Memory B cell (primary cell): ENCODE measurements at places on chromosomes 11 and 22.

GRCh38 chr11:554428-555226 lies 5.9 kb downstream of the LMNTD2 start:
- DNase-seq = peak; percentile 68

- DNase-seq = no peak
These were observed 631.6 kb downstream of the BRD1 start for GRCh38 chr22:49196046-49196511.

DNA sequence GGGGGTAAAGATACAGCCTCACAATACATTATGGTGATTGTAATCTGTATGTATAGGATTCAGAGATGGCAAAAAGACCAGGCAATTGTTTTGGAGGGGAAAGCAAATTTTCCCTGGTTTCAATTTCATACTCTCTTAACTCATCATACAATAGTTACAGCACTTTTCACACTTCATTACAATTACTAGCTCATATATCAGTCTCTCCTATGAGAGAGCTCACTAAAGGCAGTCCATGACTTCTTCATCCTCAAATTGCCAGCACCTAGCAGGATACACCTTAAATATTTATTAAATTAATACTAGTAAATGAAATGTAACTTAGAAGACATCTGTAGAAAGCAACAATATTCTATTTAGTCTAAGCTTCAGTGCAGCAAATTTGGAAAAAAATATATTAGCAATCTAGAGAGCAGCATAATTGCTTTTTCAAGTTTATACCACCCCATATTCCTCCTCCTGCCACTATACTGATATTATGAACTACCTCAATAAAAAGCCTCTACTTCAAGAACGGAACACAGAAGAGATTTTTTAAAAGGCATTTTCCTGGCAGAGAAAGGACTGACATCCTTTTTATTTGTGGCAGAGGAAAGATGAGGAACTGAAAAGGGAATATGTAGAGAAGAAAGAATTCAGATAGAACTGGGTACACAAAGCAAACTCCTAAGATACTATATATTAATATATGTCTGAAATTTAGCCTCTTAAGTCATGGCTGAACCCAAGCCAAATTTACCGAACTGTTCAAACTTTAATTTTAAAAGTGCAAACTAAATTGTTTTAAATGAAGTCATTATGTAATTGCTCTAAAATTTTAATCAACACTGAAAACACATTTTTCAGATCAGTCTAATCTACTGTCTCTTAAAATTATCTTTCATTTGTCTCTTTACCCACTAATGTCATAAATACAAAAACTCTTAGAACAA lies 27.7 kb downstream of the PICALM start:
- no peak for DNase-seq

DNA sequence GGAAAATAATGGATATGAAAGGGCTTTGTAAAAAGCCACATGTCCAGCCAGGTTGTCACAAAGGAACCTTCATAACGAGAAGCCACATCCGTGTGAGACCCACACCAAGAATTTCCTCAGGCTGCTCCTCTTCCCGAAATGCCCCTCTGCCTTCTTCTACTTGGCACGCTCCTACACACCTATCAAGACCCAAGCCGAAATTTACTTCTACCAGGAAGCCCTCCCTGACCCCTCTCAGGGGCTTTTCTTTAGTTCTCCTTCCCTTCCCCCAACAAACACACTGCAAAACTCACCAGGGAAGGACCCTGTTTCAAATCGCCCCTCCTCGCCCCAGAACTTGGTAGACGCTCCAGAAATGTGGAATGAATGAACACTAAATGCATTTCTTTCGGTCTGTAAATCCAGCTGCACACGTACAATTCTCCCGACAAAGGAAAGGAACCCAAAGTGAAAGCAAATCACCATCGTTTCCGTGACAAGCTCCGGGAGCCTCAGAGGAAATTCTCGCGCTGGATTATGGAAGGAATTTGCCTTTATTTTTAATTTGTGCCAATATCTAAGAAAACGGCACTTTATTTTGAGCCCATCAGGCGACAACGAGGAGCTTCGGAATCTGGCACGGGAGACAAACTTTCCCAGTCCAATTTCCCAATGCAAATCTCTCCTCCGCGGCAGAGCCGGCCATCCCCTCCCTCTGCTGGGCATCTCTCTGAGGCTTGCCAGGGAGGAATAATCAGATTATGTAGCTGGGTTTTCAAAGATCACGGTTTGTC lies 13.2 kb upstream of the SHISAL1 start:
- DNase-seq = no peak

- DNase-seq = no peak
These were observed 515.1 kb downstream of the TBC1D22A start for GRCh38 chr22:47277531-47277930.

DNA sequence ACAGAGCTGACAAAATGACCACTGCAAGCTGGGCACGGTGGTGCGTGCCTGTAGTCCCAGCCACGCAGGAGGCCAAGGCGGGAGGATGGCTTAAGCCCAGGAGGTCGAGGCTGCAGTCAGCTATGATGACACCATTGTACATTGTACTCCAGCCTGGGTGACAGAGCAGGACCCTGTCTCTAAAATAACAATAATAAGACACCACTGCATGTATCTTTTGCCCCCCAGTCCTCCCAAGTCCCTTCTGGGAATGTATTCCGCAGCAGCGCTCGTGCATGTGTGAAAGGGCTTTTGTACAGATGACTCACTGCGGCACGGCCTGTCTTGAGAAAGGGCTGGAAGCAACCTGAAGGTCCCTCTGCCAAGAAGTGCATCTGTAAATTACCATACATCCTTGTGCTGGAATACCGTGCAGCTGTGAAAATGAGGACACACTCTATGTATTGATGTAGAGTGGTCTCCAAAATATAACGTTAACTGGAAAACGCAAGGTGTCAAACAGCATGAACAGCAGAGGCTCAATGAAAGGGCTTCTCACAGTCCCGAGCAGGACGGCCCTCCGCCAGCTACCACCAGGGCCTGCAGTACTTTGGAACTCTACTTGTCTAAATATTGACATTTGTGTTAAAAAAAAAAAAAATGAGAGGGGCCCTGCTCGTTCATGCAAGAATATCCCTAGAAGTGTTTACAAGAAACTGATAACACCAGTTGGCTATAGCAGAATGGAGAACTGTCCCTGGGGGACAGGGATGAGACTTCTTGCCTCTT lies 9.0 kb upstream of the CDC42EP2 start:
- no peak for DNase-seq

- no peak for DNase-seq
These were observed 181.5 kb downstream of the KIF18A start for GRCh38 chr11:27926486-27926885.

DNA sequence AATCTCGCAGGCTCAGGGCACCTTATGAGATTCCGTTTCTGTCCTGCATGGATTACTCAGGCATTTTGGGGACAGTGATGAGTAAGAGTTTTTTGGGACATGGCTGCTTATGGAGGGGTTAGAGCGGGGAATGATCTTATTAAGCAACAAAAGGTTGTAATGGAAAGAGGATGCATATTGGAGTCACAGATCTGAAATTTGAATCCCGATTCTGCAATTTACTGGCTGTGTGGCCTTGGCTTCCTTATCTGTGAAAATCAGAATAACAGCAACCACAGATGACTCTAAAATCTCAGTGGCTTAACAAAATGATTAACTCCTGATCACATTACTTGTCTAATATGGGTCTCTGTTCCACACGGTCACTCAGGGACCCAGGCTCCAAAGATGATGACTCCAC lies 5.8 kb downstream of the TSPAN18 start:
- DNase-seq = no peak

GRCh38 chr11:126628790-126629621 lies 273.5 kb downstream of the ST3GAL4 start:
- no peak for DNase-seq

DNA sequence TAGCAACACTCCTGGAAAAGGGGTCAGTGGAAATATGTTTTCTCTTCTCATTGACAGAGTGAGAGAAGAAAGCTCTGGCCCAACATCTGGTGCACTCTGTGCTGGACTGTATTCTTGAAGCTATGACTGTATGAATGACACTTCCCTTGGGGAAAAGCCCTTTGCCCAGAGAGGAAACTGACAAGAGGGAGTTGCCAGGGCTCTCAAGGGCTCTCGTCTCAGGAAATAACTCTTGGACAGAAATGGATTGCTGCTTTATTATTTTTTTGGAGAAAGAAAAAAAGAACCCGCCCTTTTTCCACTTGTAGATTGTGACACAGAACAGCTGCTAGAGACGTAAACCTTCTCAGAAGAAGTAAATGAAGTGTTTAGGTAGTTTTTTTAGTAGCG lies 11.4 kb downstream of the ETS1 start:
- DNase-seq = no peak

GRCh38 chr11:79025622-79026021 lies 415.2 kb downstream of the TENM4 start:
- DNase-seq = no peak

GRCh38 chr11:119284344-119285157 lies 32.4 kb downstream of the MCAM start:
- no peak for DNase-seq

DNA sequence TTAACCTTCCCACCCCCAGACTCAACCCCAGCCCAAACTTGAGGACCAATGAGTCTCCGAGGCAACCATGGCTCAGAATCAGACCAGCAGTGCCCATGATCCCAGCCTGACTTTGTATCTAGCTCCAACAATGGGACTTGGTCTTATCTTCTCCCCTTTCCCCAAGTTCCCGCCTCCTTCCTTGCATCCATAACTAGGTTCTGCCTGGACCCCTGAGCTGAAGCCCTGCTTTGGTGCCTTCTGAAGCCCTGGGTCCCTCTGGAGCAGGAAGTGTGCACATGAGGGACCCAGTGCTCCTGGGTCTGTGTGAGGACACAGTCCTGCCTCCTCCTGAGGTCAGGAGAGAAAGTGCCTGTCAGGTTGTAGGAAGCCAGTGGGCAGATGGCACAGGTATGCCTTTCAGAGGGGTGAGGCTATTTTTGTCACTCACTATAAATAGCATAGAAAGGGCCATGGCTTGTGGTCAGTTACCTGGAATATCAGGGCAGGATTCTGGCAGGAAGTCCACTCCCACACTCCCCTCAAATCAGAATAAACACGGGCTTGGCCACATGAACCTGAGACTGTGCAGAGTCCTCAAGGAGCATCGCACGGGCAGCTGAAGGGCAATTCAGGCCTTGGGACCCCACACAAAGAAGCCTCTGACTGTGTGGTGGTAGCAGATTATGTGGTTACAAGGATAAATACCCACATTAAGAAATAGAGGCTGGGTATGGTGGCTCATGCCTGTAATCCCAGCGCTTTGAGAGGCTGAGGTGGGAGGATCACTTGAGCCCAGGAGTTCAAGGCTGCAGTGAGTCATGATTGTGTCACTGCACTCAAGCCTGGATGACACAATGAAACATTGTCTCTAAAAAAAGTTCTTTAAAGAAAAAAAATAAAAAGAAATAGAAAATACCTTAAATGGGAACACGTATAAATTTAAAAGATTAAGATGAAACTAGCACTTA lies 27.4 kb downstream of the RCN1 start:
- no peak for DNase-seq

- DNase-seq = no peak
These were observed 18.2 kb upstream of the SYN3 start for GRCh38 chr22:33076343-33076742.

- no peak for DNase-seq
These were observed 49.3 kb upstream of the LINC01488 start for GRCh38 chr11:69431893-69432738.

DNA sequence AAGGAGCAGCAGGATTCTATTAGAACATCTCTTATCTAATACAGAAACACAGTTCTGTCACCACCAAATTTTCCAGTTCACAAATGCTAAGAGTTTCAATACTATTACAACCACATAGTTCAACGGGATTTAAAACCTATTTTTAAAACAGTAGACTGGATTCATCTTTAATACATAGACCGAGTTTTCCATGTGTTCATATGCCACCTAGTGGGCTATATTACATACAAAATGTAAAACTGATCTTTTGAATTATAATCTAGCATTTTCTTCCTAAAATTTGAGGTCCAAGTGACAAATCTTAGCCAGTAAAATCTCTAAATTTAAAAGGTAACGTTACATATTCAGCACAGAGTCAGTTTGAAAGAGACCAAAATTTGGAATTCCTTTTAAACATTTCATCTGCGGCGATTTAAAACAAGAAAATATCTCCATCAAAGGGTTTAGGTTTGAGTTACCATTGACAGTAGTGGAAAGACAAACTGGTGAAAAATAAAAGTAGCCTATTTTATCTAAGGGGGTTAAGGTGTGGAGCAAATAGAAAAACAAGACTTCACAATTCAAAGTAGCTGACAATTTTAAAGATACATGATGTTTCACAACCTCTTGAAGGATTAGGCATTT lies 269.3 kb upstream of the MPPED2 start:
- DNase-seq = no peak
